ENCODE measurements at places on chromosomes 16 and 17.

DNA sequence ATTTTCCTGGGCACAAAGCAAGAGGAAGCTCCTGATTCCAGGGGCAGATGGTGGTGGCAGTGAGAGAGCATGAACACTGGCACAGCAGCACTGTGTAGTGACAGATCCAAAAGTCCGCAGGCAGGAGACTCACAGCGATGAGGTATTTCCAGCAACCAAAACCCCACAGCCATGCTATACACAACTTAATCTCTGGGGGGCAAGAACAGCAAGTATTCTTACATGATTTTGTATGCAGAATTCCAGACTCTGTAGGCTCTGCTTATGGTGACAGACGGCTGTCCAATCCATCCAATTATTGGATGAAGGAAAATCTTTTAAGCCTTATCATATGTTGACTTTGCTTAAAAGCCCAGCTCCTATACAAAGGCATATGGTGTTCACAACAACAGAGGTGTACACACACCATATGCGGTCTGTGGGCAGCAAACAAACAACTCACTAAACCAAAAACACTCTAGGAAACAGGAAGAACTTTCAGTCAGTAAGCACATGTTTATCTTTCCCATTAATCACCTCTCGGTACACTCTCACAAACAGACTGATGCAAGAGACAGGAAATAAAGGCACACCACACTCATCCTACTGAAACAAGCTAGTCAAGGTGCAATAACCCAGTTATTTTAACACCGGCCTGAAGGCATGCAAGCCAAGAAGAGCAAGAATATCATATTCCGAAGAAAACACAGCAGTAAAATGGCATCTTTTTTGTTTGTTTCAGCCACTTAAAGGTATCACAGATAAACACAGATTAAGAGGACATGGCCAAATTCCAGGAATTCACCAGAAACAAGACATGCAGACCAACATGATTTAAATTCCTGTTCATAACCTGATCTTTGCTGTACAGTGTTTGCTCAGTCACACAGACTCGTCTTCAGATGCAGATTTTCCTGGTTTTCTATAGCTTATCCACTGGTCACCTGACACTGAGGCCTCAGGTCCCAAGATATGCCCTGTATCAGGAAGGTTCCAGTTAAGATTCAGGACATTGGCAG, 47.8 kb downstream of the ERN1 start:
- DNase-seq, result no peak

DNA sequence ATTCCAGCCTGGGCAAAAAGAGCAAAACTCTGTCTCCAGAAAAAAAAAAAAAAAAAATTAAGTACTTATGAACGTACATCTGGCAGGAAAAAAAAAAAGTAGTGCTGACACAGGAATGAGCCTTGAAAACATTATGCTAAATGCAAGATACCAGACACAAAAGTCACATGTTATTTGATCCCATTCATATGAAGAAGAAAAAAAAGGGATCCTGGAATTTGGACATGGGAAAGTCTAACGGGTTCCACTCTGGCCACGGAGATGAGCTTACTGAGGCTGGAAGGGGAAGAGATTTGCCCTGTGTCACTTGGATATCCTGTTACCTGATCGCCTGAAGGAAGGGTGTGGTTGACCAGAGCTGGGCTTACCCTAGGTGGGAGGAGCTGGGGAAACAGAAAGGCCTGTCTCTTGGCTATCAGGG, 251.9 kb downstream of the PARN start:
- no peak for DNase-seq

- DNase-seq, result no peak
Observed at GRCh38 chr16:2846511-2847310, 11.3 kb downstream of the PRSS22 start.

GRCh38 chr17:73701701-73702100, 57.5 kb upstream of the SDK2 start:
- DNase-seq, result no peak

DNA sequence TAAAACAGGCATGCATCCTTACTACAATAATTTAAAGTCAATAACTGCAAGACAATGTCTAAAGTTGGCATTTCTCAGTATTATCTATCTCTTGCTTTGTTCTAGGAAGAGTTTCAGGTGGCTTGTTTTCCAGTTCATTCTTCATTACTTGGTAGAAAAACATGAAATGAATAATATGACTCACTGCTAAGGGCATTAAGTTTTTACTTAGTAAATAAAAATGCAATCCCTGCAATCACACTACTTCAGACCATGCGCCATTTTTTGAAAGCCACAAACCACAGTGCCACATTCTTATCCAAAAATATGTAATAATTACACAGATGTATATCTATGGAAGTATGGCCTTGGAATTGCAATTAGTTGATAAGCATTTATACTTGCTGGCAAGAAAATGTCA, 55.4 kb downstream of the CREBBP start:
- no peak for DNase-seq

DNA sequence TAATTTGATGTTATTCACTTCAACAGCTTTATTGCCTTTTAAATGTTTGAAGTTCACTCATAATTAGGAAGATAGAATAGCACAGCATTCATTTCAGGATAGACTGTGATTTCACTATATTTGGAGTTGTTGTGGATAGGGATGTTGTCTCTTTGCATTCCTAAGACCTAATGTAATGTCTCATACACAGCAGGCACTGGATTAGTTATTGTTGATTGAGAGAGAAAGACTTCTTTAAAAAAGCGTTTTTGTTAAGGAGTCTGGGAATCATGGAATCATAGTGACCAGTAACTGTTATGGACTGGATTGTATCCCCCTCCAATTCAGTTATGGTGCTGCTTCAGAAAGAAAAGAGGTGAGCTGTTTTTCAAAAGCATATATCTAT, 122.0 kb downstream of the USP22 start:
- DNase-seq, result no peak

DNA sequence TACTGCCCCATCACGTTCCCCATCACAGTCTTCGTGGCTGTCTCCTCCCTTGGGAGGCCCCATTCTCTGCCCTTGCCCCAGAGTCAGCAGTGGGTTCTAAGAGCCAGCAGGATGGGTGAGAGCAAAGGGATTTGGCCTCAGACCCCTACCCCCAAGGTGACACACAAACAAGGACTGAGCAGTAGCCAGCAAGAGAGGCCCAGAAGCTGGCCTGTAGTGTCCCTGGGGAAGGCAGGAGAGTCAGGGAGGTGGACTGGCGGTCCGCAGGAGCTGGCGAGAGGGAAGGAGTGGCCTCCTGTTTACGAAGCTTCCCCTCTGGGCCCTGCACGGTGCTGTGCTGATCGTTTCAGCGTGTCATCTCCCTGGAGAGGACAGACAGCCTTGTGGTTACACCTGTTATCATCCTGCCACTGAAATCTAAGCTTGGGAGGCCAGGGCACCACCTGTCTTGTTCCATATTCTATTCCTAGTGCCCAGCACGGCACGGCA, 8.4 kb downstream of the WDR81 start:
- no peak for DNase-seq

DNA sequence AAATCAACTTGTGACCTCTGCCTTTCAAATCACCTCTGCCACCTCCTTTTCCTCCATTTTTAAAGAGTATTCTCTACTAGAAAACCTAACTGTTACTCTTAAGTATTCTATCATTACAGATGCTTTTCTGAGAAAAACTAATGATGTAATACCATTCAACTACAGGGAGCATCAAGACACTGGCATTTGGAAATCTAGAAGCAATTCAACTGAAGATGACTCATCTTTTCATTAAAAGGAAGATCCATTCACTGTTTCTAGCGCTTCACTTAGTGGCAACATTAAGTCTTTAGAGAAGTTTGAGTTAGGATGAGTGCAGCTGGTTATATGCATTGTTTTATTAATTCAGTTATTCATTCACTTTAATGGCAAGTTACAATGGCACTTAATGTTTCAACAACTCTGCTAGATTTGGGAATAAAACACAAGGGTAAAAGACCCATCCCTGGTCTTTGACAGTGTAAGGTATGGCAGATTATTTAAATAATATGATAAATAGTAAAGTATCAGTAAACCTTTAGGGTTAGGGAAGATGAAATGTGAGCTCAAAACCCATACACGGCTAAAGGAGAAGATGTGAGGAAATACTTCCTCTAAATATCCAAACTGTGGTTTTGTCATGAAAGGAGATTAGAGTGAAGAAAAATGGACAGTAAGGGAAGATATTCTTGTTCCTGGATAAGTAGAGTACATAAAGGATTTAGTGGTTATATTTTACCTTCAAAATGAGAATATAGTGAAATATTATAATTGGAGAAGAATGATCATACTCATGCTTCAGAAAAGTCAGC, 61.7 kb downstream of the KCNJ2 start:
- no peak for DNase-seq

DNA sequence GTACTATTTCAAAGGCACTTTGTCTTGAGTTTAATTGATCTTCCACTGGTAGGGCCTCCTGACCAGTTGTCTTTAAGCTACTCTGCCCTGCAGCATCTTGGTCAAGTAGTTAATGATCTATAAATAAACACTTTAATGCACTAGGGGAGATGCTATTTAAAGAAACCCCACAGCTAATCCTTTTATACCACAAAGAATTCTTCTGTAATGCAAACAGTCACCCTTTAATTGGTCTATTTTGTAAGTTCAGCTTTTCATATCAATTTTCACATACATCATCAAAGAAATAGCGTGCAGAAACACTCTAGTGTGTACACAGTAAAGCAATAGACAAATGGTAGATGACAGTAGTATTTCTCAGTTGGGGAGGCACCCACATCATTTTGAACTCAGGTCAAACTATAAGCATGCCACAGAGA, 70.3 kb downstream of the PMP22 start:
- no peak for DNase-seq

DNA sequence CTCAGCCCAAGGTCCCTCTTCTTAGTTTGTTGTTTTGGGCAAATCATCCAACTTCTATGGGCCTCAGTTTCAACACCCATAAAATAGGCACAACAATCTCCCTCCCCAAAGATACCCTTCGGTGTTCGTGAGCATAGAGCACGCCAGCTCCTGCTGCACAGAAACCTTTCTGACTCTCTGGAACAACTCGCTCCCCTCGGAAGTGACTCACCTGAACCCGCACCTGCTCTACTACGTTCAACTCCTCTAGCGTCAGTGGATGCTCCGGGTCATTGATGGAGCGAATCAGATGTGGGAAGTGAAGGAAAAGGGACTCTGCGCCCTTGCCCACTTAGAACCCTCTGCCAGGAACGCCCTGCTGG, 445 bp downstream of the CIAO2B start:
- no peak for DNase-seq

DNA sequence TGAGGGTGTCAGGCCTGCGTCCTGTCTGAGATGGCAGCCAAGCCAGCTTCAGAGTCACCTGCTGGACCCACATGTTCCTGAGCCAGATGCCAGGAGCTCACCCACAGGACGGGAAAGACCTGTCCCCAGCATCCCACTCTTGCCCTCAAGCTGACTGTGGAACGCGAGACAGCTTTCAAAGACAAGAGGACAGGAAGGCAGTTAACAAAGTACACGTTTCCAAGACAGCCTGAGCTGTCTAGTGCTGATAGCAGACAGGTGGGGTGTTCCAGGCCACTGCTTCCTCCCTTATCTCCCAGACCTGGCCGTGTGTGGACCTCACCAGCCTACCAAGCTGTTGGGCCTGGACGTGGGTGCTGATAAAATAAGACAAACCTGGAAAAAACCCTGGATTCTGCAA, 13.2 kb downstream of the CMTM3 start:
- no peak for DNase-seq

DNA sequence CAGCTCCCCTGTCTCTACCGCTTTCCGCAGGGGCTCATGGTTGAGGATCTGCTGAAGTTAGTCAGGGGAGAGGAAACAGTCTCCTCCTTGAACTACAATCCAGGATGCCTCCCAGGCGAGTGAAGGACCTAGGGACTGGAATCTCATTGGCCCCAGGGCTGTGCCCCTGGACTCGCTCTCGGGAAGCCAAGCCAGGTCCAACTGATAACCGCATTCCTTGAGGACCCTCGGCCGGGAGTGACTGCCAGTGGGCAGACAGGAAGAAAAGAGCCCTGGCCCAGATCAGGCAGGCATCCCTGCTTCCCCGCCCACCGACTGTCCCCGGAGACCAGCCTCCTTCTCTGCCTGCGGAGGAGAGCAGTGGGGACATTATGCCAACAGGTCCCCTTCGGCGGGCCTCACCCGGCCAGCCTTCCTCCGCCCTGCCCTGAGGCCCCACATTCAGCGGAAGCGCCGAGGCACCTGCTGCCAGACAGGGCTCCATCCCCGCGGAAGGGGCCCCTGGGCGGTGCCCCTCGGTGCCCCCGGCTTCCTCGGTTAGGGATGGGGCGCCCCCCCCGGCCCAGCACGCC, 776 bp downstream of the LRRC75A start:
- DNase-seq, result no peak

DNA sequence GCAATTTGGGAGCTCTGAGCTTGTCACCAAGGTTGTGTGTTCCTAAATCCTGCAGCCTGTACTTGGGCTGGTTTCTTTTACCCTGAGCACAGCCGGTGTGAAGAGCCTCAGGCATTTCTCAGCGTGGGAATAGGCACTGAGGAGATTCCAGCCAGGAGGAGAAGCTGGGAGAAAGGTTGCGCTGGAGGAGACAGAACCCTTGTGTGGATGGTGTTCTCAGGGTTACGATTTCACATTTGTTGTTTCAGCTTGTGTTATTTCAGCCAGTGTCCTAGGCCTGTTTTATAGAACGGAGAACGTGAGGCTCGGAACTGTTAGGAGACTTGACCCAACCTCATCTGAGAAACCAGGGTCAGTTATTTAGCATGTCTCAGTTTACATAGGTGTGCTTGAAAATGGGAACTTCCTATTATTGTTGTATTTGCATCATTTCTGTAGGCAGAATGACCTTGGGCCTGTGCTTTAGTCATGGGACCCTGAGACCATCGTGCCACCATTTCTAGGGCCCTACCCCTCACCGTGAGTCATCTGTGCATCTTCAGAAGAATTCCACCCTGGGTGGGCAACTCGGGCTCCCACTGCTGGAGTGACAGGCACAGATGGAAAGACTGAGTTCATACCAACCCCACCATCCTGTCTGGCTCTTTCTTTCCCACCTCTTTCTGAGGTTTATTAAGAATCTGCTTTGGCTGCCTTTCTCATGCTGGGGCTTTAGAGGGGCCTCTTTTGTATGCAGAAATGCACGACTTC, 134.9 kb downstream of the MSI2 start:
- no peak for DNase-seq

- peak; percentile 71 for DNase-seq
Observed at GRCh38 chr16:85303354-85303883, 191.1 kb upstream of the CIBAR2 start.

DNA sequence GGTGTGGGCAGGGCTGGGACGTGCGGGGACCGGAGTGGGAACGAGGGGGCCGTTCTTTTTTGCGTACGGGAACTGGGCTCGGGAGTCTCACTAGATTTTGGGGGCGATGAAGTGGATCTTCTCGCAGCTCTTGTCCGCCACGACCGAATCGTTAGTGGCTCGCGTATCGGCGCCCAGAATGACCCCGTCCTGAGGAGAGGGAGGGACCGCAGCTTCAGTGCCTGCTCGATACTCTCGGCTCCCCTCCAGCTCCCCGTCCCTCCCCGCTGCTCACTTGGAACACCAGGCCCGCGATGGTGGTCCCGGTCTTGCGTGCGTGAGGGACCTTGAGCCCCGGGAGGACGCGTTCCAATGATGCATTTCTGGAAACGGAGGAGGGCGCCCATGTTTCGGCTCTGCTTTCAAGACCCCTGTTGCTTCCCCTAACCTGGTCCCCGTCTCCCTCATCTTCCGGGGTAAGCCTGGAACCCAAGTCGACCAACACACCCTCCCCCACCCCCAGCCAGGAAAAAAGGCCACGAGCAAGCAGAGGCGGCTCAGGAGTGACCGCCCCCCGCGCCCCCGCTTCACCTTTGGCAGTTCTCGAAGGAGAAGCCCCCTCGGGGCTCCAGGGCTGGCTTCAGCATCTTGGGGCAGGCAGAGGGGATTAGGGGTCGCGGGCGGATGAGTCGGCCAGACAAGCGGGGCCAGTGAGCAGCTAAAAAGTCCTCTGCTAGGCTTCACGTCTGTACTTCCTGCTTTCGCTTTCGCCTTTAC, at the start of gene PSMB10:
Gene PSMB10 (minus strand): TSS at position 727 of the 756 bp plus-strand sequence. CDS start 101 bp downstream, at position 626.
- peak; percentile 31 for DNase-seq

- DNase-seq, result no peak
Observed at GRCh38 chr17:395179-395578, 42.6 kb upstream of the RPH3AL start.

Data from CD4-positive, alpha-beta T cell treated with Interleukin-1 beta for 1 hour (primary cell).